ENCODE measurements at places on chromosomes 1 and 21.

GRCh38 chr1:248730507-248731335, 24.8 kb downstream of the LYPD8 start:
- DNase-seq, result no peak

DNA sequence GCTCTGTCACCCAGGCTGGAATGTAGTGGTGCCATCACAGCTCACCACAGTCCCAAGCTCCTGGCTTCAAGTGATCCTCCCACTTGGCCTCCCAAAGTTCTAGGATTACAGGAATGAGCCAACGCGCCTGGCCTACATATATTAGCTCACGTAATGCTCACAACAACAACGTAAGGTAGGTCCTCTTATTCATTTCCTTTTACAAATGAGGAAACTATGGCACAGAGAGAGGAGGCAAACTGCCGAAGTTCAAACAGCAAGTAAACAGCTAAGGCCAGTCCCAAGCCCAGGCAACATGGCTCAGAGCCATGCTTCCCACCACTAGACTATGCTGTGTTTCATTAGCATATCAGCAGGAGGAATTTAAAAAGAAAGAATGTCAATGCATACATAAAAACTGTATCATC, 284.4 kb downstream of the VAV3 start:
- no peak for DNase-seq

GRCh38 chr21:43864313-43864961, 586 bp upstream of the AGPAT3 start:
- no peak for DNase-seq

- DNase-seq, result peak; percentile 99
Observed at GRCh38 chr1:42165511-42166210, 1.1 kb upstream of the GUCA2A start.

- no peak for DNase-seq
Observed at GRCh38 chr21:41453198-41453597, 27.2 kb downstream of the MX1 start.

GRCh38 chr1:22651941-22652856, 837 bp upstream of the C1QB start:
- DNase-seq, result no peak

- no peak for DNase-seq
Observed at GRCh38 chr1:11453742-11454491, 25.0 kb upstream of the DISP3 start.

- no peak for DNase-seq
Observed at GRCh38 chr1:18009478-18009961, 98.1 kb upstream of the IGSF21 start.

DNA sequence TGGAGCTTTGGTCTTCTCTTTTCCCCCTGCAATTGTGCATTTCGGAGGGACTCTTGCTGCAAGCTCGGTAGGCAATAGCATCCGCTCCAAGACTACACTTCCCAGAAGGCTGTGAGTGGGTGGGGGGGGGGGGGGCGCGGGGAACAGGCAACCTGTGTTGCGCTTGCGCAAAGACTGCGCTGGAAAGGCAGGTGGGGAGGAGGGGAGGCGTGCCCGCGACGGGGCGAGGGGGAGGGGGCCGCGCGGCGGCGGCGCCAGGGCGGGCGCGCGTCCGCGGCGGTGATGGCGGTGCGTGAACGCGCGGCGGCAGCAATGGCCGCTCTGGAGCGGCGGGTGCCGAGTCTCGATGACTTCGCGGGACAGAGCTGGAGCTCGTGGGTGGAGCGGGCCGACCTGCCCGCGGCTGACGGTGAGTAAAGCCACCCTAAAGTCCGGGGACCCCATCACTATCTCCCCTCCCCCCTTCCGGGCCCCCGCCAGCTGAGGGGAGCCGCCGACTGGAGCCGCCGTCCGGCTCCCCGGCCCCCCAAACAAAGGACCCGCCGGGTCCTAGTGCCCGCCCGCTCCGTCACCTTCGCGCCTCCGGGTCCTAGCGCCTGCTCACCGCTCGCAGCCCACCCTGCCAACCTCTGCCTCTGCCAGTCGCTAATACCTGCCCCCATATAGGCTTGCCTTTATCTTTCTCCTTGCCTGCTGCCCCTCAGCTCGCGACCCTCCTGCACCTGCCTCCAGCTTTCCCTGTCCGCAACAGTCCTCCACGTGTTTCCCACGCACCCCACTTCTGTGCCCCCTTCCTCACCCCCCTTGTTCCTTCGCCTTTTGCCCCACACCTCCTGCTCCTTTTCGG, at the start of gene ATXN7L2:
TSS of gene ATXN7L2 (plus strand) at position 234 of the 847 bp plus-strand sequence. CDS start at position 283, 49 bp downstream.
- DNase-seq, result peak; percentile 23

DNA sequence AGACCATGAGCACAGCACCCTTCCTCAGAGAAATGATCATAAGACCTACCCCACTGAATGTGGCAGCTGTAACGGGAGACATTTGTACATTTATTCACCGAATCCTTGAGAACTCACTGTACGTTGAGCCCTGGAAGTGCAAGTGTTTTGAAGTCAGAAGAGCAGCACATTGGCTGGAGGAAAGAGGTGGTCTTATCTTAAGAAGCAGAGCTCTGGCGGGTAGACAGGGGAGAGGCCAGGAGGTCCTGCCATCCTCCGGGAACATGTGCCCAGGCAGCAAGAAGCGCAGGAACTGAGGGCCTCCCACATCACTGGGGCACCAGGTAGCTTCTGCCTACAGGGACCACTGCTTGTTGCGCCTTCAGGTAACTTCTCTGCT, 169.2 kb upstream of the IRF2BP2 start:
- DNase-seq, result no peak

GRCh38 chr21:44509539-44509938, 30.5 kb downstream of the KRTAP10-1 start:
- peak; percentile 92 for DNase-seq

DNA sequence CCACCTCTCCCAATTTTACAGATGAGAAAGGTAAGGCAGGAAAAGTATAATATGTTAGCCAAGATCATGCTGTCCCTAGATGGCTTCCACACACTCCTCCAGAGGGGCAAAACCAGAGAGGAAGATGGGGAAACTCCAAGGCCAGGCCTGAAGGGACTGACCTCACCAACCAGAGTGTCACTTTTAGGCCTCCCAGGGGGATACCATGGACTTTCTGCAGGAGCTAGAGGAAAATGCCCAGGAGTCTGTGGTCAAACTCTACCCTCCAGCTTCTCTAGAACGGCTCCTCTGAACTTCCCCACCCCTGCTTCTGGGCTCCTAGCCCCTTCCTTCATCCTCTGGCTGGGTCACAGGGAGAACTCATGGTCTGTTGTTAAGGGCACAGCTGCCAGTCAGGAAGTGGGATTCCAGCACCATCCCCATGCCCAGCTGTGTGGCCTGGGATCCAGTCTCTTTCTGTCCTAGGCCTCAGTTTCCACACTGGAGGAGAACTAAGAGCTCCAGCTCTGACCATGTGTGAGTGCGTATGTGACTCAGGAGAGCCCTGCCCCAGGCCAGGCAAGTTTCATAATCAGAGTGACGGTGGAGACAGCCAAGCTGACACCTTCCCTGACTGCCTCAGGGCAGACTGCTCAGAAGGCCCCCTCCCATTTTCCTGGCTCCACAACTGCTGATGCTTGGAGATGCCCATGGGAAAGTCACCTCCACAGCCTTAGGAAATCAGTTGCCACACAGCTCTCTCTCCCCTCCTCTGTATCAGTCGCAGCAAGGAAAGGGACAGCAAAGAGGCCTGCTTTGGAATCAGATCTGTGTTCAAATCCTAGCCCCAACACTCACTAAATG, 1.9 kb downstream of the IGSF8 start:
- DNase-seq, result no peak

DNA sequence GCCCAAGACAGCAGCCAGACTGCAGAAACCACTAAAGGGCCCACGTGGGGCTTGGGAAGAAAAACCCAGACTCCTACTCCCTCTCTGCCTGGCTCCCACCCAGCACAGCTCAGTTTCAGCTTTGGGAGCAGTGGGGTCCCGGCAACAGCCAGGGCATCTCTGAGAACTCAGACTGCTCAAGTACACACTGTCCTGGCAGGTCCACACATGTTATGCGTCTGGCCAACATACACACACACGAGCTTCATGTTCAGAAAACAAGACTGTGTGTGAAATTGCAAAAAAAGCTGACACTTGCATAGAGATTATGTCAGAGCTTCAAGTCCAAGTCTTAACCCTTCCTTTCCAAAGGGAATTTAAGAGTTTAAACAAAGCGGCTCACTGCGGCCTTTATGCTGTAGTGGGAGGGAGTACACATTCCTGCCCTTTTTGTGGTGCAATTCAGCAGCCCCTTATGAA, 136.6 kb upstream of the CD34 start:
- no peak for DNase-seq

GRCh38 chr1:182802006-182802803, 12.6 kb downstream of the NPL start:
- no peak for DNase-seq

DNA sequence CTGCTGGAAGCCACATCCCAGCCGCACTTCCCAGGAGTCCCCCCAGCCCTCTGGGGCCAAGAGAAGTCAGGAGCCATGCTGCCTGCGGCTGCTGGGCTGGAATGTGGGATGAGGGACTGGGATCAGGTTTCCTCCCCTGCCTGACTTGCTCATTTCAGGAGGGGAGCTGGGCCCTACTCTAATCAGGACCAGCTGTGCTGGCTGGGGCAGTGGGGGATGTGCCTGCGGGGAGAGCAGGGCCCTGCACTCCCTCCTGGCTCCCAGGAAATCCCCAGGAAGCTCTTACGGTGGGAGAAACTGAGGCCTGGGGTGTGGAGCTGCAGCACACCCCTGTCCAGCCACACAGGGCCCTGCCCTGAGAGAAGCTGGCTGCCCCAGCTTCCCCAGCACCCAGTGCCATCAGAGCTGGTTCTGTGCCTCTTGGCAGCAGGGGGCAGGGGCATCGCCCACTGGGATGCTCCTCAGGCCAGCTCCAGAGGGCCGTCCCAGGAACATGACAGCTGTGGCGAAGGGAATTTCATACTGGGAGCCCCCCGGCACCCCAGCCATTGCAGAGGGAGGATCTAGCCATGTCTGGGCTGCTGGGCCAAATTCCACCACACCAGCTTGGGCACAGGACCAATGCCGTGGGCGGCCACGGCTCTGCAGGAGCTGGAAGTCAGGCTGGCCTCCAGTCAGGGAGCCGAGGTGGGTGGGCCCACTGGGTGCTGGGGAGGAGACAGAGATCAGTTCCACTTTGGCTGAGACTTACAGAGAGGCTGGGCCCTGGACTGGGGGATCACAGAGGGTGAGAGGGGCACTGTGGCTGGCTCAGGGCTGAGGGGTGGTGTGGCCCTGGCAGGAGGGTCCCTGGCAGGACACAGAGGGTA, 21.3 kb upstream of the PRSS38 start:
- DNase-seq, result no peak

DNA sequence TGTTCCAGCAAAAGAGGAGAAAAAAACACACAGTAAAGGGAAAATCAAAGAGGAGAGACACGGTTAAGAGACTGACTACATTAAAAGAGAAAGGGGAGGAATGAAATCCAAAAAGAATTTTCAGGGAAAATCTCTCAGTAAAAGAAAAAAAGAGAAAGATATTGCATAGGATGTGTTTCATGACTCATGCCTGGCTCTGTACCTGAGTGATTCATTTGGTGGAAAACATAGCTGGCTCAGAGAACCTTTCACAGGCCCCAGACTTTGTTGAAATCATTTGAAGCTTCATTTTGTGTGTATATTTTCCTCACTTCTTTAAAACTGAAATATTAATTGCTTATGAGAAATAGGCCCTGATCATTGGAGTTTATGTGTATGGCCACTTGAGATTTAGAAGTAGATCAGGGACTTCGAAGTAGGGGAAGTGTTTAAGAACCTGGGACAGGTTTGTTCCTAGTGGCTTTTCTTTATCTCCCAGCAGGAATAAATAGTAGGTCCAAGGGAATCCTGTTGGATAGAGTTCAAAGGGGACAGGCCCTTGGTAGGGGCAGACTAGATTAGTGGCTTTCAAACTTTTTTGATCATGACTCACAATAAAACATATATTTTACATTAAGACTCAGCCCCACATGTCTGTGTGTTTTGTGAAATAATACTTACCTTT, 239.1 kb upstream of the SGIP1 start:
- DNase-seq, result no peak

Measured in NCI-H2029 treated with DMSO at 0.1 percent for 48 hours (cell line).